ENCODE measurements at places on chromosomes 1 and 21. TPM values are rescaled to one million over a fixed set of nuclear protein-coding genes. Genes with fewer than 3 reads are reported as not detected.

Gene CAPN9
- not detected for total RNA-seq

Gene LRRC53
- total RNA-seq: not detected

Gene SPRR3
- 0.34 TPM for total RNA-seq

Gene PCP4L1
- not detected for total RNA-seq

Gene HSD3B2
- total RNA-seq: not detected

Gene ABCA4
- not detected for total RNA-seq

Gene LCE3D
- total RNA-seq: not detected

Gene LCE2A
- total RNA-seq: not detected

Gene TMEM82
- not detected for total RNA-seq

Gene MAP10
- total RNA-seq: 2.1 TPM

Gene RBM11
- total RNA-seq: 2.5 TPM

Gene LINGO4
- total RNA-seq: not detected

Gene HSF2BP
- 0.93 TPM for total RNA-seq

Gene NBPF20
- 0.93 TPM for total RNA-seq

Gene ATP5PF
- 61.1 TPM for total RNA-seq

Gene PROK1
- not detected for total RNA-seq

Gene UBE2J2
- total RNA-seq: 28.9 TPM

Gene MXRA8
- 8.0 TPM for total RNA-seq

Gene ZNF691
- 9.3 TPM for total RNA-seq

Gene C1orf87
- total RNA-seq: not detected

Gene SCAMP3
- 59.4 TPM for total RNA-seq

Gene ANKRD65
- total RNA-seq: 0.15 TPM

Gene CHRM3
- 0.73 TPM for total RNA-seq

Gene PKP1
- total RNA-seq: 1.0 TPM

Gene RYR2
- total RNA-seq: 0.15 TPM

Gene C1QA
- not detected for total RNA-seq

Gene TESK2
- 13.1 TPM for total RNA-seq

Gene NID1
- 46.9 TPM for total RNA-seq

Gene WDR64
- total RNA-seq: not detected

Gene DNALI1
- 3.4 TPM for total RNA-seq
